ENCODE measurements at places on chromosomes 5 and 9.

DNA sequence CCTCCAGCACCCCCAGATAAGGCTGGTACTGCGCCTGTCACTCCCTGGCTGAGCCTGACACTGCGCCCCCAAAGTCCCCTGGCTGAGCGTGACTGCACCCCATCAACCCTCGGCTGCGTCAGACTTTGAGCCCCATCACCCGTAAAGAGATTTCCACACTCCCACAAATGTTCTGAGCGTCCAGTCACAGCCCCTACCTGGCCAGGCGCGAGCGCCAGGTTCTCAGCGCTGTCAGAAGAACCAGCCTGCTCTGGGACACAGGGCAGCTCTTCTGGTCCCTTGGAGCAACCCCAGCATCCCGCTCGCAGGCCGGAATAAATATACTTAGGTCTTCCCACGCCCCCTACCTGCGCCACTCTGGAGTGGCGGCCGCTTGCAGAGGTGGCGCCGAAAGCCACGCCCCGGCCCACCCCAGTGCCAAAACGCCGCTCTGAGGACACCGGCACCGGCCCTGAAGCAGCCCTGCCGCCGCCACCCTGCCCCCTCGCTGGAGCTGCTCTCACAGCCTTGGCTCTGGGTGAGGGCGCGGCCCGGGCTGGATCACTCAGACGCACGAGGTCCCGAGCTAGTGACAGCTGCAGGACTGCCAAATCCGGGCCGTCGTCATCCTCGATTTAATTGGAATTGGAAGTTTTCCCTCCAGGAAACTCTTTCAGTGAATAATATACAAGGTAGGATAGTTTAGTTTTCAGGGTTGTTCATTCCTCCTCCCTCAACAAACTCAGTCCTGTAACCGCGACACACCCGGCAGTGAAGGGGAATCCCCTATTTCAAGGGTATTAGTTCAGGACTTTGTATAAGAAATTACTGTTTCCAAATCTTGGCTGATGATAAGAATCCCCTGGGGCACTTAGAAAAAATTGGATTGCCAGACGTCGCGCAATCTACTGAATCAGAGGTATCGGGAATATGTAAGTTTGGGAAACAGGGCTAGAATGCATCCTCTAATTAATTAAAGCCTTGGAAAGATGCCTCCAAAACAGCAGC lies 1.2 kb upstream of the CEMIP2 start:
- DNase-seq: peak; percentile 43

DNA sequence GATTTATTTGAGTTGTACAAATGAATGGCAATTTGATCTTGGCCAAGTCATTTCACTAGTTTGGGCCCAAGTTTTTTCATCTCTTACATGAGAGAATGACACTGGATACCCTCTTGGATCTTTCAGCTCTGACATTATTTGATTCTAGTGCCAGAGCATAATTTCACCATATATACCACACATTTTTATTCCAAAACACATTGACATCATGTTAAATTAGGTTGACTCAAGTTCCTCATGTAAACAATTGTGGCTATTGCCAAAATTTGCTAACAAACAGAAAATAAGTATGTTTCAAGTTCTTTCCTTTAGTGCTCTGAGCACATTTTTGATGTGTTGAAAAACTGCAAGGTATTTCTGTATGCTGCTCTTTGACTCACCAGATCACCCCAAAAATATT lies 375.8 kb downstream of the ZNF608 start:
- DNase-seq: no peak

DNA sequence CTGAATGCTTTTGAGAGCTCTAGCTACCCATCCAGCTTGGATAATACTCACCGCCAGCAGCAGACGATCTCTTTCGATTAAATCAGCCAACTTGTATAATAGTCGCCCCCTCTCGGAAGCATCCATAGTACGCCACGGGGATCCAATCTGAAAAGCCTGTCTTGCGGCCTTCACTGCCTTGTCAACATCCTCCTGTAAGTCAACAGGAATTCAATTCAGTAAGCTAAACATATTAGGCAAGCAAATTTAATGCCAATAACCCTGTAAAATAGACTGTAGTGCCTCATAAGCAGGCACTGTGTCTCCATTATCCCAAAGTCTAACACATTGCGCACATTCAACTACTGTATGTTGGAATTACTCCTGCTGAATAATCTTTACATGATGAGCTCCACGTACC lies 22.0 kb downstream of the ALDH1A1 start:
- DNase-seq: no peak

DNA sequence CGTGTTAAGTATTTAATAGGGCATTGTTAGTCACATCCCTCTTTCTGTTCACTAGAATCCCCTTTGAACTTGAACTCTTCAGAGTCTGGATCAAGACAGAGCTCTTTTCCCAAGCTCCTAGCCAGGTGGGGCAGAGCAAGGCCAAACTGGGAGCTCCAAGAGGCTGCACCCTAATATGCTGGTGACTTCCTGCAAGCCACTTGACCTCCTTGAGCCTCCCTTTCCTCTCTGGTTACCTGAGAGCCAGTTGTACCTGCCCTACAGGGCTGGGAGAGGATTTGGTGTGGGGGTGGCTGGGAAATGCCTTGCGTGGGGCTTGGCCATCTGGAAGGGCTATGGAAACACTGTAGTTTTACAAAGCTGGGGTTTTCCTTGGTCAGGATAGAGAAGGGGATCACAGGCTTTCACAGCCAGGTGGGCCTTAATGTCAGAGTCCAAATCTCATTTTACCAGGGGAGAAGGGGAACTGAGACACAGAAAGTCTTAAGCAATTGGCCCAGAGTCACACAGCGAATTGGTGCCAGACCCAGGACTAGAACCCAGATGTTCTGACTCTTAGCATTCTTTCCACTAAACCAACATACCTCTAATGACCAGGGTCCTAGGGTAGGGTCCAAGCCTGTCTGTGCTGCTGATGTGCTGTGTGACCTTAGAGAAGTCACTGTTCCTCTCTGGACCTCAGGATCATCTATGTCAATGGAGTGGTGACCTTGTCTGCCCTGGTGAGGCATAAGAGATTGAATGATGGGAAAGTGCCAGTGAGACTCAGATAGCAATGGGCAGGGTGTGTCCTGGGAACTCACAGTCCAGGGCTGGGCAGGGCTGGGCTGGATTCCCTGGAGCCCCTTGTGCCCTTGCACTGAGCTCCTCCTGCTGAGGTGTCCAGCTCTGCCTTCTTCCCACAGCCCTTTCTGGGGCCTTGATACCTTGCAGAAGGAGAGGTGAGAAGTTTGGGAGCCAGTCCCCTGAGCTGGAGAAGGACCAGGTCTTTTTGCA lies 35.8 kb downstream of the GSN start:
- no peak for DNase-seq

DNA sequence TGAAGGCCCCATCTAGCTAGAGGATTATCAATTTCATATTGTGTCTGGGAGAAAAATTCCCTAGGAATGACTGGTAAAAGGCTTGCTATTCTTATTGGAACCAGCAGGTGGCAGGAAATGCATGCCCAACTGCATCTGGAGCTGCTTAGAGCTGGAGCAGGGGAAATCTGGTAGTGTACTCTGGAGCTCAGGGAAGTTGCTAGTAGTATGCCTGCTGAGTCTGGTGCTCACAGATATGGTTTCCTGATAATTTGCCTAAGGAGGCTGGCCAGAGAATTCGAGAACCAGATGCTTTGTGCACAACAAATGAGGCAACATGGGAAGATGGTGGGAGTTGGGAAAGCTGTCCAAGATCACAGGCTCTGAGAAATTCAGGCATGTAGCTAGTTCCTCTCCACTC lies 53.7 kb downstream of the G3BP1 start:
- DNase-seq: no peak

DNA sequence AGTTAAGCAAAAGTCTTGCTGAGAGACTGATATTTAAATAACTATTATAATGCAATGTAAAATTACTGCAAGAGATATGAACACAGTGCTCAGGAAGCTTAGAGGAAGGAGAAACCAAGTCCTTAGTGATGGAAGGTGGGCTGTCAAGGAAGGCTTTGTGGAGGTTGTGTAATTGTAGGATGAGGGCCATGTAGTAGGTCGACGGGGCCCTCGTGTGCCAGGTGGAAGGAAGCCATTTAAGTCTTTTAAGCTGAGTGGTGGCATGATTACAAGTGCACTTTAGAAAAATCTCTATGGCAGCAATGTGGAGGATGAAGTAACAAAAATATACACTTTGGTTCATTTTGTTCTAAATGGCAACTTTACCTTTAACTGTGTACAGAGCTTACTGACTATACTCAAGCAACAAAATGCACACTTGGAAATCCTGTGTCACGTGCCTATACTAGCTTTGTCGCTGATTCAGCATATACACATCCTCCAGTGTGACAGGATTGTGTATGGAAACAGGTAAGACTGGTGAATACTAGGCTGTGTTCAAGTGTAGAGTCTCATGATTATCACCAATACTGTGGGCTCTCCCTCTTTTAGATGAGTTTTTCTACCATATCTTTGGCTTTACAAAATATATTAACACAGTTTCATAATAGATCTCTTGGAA lies 78.6 kb downstream of the TMC1 start:
- no peak for DNase-seq

DNA sequence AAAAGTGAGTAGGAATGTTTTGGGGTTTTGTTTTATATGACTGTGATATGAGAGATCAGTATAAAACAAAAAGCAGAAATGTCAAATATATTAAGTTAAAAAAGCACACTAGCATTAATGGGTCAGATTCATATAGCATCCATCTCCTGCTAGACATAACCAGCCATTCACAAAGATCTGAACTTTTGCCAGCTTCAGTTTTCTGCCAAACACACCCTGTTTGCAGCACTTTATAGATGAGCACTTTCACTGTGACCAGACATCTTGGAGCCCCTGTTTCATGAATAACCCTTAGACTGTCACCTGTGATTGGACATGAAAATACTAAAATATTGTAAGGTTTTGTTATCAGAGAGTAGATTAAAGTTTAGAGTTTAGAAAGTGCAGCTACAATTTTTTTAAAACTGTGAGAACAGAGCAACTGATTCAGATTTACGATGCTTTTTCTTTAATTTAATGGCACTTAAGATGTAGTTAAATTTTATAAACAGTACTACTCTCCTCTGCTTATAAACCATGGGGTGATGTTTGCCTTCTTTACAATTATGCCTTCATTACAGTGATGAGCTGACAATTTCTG lies 142.6 kb downstream of the KCTD16 start:
- no peak for DNase-seq

GRCh38 chr5:95284572-95285408 lies at the start of gene MCTP1:
Gene MCTP1 (minus strand): TSS chr5:95285094.
- DNase-seq: no peak
